MG63 (cell line): ENCODE measurements at places on chromosomes 5 and 9. TPM values are rescaled to one million over a fixed set of nuclear protein-coding genes. Genes with fewer than 3 reads are reported as not detected.

DNA sequence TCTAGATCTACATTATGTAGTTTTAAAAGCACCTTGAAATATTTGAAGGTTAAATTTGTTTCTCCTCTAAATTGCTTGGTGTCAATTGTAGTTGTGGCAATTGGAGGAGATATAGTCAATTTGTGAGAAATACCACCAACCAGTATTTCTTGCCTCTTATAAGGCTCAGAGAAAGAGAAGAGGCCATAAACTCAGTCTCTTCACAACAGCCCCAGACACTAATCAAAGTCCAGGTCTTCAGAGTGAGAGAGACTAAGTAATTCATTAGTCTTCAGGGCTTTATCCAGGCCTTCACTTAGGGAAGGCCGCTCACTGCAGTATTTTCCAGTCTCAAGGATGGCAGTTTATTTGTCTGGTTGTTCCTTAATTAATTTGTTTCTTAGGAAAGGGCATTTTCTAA, 168.0 kb upstream of the RGMB start:
- no peak for DNase-seq

SAPCD2 gene
- total RNA-seq, result 20.8 and 32.5 TPM in 2 replicates

- no peak for DNase-seq
Measured at GRCh38 chr9:135255841-135256580, 168.5 kb downstream of the OLFM1 start.

EIF4E1B gene
- total RNA-seq, result not detected in 2 replicates

TAF11L2 gene
- not detected in 2 replicates for total RNA-seq

GRCh38 chr5:176611435-176611834, 1.5 kb upstream of the GPRIN1 start:
- DNase-seq, result peak; percentile 86

- no peak for DNase-seq
Measured at GRCh38 chr5:144004146-144004545, 166.3 kb downstream of the YIPF5 start.

GRCh38 chr9:113580041-113580953, 116.8 kb downstream of the RGS3 start:
- DNase-seq, result peak; percentile 88

ANKRD33B gene
- total RNA-seq, result 9.6 and 10.4 TPM in 2 replicates

- no peak for DNase-seq
Measured at GRCh38 chr5:171797543-171797942, 11.9 kb downstream of the SMIM23 start.

DNA sequence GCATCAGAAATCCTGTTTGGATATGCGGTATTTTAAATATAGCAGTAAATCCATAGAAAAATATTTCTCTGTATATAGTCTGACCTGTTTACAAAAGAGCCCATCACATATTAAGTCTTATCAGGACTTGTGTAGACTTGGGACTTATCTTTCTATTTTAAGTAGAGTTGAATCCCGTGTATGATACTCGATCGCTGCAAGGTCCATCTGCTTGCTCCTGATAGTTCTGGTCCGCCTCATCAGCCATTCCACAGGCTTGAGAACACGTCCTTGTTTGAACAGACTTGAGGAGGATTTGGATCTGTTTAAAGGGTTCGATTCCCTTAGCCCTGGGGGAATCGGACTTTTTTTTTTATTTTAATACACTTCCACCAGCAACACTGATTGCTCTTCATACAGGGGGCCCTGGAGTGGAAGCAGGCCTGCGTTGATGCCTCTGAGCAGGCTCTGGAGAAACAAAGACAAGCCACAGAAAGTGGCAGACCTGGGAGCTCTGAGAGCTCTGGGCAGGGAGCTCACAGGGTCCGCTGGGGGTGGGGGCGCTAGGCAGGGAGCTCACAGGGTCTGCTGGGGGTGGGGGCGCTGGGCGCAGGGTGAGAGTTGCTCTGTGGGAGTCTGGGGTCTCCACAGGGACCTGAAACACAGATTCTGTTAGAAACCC, 112.2 kb downstream of the MVB12B start:
- DNase-seq, result no peak

CTXN3 gene
- total RNA-seq, result not detected in 2 replicates

FOXD4L4 gene
- total RNA-seq, result not detected in 2 replicates

- DNase-seq, result no peak
Measured at GRCh38 chr9:33293782-33294181, 3.5 kb downstream of the NFX1 start.

- DNase-seq, result peak; percentile 24
Measured at GRCh38 chr9:34380511-34381315, 4.0 kb upstream of the MYORG start.

DNA sequence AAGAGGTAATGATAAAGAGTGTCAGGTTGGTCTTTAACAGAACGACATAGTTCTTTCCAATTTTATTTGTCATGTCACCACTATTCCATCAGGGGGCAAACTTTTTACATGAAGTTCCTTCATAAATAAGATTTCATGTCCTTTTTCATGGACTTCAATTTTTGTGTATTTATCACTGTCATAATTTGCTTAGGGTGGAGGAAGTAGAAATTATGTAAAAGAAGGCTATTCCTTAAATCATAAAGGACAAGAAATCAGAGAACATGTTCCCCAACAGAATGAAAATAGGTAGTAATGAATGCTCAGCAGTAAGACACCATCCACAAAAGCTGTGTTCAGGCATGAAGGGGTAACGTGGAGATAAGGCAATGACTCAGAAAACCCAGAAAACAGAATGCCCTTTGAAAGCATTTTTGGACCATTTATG, 72.7 kb downstream of the ZFAND5 start:
- DNase-seq, result no peak

ANKDD1B gene
- total RNA-seq, result not detected in 2 replicates

DNA sequence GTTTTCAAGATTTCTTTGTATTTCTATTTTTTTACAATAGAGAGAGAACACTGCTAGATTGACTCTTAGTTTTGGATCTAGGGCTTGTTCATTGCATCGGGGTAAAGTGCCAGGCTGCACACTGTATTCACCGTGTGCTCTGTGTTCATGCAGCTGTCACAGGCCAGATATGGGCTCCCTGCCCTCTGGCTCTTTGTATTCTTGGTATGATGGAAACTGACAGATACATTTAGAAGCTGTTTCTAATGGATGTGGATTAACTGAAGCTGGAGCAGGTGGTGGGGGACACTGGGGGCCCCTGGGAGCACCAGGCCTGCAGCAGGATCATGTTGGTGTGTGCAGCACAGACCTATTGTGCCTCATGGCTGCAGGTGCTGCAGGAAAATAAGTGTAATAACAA, 28.0 kb downstream of the SLC36A1 start:
- no peak for DNase-seq

DNA sequence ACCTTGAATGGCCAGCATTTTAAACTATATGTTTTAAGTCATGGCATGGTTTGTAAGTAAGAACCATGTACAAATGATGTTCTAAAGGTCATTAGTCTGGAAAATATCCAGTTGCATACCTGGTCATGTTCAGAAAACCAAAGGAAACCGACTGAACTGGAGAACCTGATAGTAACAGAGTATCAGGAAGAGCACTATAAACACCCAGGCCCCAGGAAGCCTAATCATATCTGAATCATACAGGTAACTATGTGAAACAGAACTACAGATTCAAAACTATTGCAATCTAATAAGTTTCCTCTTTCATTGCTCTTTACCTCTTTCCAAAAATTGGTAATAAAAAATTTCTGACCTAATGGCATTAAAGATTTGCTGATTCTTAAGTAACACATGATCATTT, 500.3 kb downstream of the ARHGEF28 start:
- no peak for DNase-seq

HTR1A gene
- not detected in 2 replicates for total RNA-seq

- no peak for DNase-seq
Measured at GRCh38 chr9:20043035-20043434, 254.2 kb upstream of the SLC24A2 start.

GRCh38 chr5:109900911-109901627, 211.3 kb downstream of the MAN2A1 start:
- no peak for DNase-seq

DNA sequence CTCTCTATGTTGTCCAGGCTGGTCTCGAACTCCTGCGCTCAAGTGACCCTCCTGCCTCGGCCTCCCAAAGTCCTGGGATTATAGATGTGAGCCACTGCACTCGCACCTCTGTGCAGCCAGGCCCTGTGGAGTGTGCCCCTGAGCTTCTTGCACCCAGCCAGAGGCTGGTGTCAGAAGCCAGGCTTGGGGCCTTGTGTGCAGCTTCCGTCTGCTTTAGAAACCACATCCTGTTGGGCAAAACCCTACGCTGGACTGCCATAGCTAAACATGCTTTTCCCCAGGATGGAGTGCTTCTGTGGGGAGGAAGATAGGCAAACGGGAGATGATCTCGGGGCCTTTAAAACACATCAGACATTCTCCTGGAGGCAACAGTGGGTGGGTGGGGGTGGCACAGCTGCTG, 40.1 kb downstream of the PRRT1B start:
- no peak for DNase-seq

GRCh38 chr5:74798977-74799911, 32.2 kb downstream of the NSA2 start:
- DNase-seq, result peak; percentile 28

DNA sequence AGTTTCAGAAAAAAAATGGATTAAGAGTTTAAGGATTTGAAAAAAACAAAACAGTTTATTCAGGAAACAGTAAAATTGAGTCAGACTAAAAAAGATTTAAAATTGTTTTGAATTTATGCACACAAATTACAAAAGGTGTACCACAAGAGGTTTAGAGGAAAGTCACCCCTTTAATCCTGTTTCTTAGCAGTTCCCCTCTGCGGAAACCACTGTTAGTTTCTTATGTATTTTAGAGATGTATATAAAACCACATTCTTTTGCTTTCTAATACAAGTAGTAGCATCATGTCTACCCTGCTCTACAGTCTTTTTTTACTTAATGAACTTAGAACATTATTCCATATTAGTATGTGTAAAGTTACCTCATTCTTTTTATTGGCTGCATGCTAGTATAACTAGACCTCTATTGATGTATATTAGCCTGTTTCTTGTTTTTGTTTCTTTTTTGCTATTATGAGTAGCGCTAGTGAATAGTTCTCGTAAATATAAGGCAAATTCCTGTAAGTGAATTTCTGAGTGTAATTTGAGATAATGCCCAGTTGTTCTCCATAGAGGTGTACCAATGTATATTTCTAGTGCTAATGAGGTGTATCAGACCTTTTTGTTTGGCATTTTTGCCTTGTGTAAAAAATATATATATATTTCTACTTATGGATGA, 20.0 kb downstream of the GPBP1 start:
- no peak for DNase-seq

DIPK1B gene
- 11.5 and 13.3 TPM in 2 replicates for total RNA-seq

DAB2IP gene
- total RNA-seq, result 6.8 and 7.3 TPM in 2 replicates

LCNL1 gene
- not detected in 2 replicates for total RNA-seq

- DNase-seq, result no peak
Measured at GRCh38 chr9:126001581-126002225, 254.5 kb downstream of the PBX3 start.

ACOT12 gene
- not detected in 2 replicates for total RNA-seq

DNA sequence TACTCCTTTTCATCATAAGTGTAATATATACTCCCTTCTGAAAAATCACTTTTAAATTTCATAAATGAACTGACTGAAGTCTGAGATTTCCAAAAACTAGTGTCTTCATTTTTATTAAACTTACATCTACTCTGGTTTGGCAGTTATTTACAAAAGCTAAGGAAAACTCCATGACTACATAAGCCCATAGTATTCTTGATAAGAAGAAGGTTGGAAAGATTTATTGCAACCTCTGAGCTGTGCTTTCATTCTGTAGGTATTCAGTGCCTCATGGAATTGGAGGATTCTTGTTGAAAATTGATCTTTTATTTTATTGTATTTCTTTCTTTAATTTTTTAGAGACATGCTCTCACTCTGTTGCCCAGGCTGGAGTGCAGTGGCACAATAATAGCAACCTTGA, 41.7 kb downstream of the GNAQ start:
- no peak for DNase-seq

CMYA5 gene
- 0.07 TPM in 1 of 2 replicates, not detected in the other for total RNA-seq

FIBCD1 gene
- total RNA-seq, result not detected in 2 replicates

GRCh38 chr5:8961219-8961618, 584.7 kb downstream of the SEMA5A start:
- DNase-seq, result no peak

DNA sequence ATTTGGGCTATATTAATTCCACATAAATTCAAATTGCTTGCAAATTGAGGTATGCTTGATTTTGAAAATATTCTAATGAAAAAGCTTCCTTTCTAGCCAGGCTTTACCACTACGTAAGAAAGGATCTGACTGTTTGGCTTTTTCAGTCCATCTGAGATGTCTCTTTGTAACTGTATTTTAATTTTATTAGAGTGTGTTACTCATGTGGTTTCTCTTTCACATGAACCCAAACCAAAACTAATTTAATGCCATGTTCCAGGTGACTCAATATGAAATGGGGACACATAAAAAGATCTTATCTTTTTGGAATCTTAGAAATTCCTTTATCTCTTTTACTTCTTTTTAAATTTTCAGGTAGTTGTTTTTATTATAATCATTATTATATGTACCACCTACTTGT, 85.3 kb downstream of the NFIB start:
- DNase-seq, result no peak

C9orf153 gene
- not detected in 2 replicates for total RNA-seq

GNA14 gene
- not detected in 2 replicates for total RNA-seq
